ENCODE measurements at places on chromosomes 12 and 14.

DNA sequence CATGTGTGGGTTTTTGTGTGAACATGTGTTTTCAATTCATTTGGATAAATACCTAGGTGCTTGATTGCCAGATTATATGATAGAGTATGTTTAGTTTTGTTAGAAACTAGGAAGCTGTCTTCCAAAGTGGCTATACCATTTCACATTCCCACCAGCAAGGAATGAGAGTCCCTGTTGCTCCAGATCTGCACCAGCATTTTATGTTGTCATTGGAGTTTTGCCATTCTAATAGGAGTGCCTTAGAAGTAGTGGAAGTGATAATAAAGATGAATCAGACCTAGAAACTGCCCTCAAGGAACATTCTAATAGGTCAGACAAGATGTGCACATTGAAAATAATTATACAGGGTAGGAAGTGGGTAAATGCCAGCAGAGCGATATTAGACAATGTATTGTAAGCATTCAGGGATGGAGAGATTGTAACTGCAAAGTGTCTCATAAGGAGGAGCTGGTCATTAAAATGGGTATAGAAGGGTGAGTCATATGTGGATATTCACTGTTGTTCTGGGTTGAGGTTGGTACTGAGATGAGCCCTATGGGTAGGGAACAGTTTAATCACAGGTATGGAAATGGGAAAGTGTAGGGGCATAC is 71.4 kb downstream of the MNAT1 start:
- peak; percentile 2 for DNase-seq

- no peak for DNase-seq
Measured at GRCh38 chr14:78758333-78758732, 588.2 kb downstream of the NRXN3 start.

DNA sequence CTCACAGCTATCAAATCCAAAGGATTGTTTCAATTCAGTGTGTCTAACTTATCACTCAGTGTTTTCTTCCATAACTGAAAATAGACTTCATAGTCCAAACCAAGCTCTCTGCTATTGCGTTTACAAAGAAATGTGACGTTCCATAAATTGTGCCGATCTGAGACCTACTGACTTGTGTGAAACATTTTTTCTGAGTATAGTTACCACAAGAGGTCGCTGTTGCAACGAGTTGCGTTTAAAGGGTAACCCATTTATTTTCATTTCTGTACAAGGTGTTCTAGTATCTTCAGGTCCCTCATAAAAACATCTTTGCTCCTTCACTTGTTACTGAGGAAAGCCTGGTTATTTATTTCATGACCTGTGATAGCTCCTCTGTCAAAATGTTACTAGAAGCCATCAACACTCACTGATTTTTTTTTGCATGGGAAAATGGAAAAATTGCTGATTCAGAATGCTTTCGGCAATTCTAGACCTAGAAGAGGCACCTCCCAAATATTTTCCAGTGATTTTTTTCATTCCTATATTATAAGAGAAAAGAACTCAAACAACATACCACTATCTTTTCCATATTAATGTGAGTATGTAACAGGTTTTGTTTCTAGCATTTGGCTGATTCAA is 60.9 kb upstream of the OR4E1 start:
- DNase-seq = peak; percentile 10

GRCh38 chr14:99512110-99512449 is 30.9 kb downstream of the CCNK start:
- no peak for DNase-seq

DNA sequence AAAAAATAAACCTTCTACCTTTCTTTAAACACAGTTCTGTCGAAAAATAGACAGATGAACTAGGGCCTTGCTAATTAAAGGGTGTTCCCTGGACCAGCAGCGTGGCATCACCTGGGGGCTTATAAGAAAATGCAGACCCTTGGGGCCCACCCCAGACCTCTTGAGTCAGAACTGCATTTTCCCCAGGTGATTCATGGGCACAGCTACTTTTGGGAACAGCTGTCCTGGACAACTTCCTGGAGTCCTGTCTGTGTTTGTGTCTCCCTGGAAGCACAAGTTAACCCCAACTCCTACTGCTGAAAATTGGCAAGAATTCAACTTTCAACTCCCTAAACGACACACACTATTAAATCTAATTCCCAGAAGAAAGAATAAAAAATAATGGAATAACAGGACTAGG is 17.8 kb downstream of the FBLN5 start:
- no peak for DNase-seq

DNA sequence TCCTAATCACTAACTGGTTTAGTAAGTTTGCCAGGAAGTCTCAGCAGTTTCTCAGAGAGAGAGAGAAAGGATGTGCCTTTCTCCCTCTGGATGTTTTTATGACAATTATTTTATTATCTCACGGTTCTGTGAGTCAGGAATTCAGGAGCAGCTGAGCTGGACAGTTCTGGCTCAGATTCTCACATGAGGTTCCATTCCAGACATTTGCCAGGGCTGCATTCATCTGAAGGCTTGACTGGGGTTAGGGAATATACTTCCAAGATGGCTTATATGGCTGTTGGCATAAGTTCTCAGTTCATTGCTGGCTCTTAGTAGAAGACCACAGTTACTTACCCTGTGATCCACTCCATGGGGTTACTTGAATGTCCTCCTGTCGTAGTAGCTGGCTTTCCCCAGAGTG is 101.2 kb upstream of the ATF7IP start:
- DNase-seq = no peak

DNA sequence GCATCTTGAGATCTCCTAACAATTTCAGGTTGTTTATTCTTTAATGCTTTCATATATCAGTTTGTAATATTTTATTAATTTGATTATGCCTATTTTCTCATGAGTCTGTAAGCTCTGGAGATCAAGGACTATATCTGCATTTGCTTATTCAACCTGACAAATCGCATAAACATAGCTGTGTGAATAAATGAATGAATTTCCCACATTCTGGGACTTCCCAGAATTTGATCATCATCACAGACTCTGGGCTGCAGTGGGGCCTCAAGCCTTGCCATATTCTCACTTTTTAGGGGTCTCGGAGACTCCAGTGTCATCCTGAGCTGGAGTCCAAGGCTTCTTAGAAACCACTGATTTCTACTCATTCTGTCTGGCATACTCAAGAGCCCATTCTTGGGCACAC is 180.5 kb downstream of the DAD1 start:
- DNase-seq = no peak

GRCh38 chr14:101862177-101862576 is 100.7 kb downstream of the PPP2R5C start:
- peak; percentile 19 for DNase-seq

DNA sequence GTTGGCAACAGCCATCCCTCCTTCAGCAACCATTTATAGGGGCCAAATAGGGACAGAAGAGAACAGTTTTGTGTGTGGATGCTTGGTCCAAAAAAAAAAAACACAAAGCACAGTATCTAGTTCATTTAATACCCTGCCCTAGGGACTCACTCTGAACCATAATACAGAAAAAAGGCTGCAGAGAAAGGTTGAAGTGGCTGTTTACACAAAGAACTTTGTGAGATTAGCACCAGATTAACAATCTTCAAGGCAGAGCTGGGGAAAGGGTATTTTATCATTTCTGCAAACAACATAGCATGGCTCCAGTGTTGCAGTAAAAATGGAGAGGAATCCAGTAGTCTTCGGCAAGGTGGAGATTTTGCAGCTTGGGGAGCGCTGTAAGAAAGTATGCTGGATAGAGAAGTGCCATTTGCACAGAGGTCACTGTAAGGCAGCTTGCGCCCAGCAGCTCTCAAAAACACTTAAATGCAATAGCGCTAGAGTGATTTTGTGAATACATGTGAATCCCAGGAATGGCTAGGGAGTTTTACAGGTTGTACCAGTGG is 124.2 kb upstream of the PLEKHA5 start:
- no peak for DNase-seq

DNA sequence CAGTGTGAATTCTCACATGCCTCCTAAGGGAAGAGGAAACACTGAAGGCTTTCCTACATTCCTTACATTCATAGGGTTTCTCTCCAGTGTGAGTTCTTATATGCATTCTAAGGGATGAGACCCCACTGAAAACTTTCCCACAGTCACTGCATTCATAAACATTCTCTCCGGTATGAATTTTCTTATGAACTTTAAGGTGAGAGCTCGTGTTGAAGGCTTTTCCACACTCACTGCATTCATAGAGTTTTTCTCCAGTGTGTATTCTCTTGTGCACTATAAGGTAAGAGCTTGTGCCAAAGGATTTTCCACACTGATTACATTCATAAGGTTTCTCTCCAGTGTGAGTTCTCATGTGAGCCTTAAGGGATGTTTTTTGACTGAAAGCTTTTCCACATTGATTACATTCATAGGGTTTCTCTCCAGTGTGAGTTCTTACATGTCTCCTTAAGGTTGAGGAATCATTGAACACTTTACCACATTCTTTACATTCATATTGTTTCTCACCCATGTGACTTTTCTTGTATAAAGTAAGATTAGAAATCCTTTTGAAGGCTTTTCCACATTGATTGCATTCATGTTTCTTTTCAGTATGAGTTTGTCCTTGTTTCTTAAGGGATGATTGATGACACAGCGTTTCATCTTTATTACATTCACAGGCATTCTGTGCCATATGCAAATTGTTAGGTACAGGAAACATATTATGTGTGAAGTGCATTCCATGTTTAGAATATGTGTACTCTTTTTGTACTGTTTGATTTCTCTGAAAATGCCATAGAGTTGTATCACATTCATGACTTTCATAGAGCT is 9.5 kb downstream of the ZNF891 start:
- DNase-seq = no peak

DNA sequence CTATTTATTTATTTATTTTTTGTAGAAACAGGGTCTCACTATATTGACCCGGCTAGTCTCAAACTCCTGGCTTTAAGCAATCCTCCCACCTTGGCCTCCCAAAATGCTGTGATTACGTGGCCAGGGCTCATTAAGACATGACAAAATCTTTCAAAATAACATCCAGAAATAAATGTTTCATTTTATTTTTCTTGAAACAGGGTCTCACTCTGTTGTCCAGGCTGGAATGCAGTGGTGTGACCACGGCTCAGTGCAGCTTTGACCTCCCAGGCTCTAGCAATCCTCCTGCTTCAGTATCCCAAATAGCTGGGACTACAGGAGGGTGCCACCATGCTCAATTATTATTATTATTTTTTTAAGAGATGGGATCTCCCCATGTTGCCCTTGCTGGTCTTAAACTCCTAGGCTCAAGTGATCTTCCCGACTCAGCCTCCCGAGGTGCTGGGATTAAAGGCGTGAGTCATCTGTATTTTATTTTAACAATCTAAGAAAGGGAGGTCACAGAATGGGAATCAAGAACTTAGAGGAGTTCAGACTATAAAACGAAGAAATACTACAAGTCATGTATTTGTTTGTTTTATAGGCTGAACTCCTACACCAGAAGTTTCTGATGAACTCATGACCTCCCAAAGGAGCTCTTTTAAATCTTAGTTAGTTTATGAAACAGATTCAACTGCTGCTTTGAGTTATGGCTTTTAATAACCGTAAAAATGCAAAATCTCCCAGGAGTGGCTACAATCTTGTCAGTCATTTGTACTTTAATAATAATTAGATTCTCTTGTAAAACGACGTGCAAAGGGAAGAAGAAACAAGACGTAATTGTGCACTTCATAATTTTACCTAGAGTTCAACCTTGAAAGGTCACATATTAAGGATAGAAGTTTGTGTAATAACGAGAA is 2.1 kb upstream of the TMEM263 start:
- DNase-seq = no peak

GRCh38 chr12:79366374-79366773 is 324.4 kb downstream of the PAWR start:
- no peak for DNase-seq

Measured in epithelial cell of proximal tubule (primary cell).